ENCODE measurements at places on chromosomes 7 and 10.

DNA sequence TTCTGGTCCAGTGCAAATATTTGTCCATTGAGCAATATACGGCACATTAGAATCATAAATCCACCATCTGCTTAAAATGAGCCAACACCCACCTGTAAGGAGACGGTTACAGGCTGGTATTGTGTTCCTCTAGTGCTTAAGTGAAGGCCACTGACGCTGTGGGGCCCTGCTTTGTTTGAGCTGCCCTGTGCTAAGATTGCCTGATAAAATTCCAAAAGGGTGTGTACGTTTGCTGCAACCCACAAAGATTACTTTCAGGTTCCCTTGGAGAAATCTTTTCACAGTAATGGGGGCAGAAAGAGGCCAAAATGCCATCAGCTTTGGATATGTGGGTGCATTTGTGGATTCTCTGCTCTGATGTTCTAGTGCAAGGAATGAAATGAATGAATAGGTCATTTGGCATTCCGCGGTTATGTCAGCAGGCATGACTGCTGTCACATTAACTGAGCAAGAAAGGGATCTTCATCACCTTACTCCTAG, 34.4 kb downstream of the AGR3 start:
- DNase-seq = no peak

DNA sequence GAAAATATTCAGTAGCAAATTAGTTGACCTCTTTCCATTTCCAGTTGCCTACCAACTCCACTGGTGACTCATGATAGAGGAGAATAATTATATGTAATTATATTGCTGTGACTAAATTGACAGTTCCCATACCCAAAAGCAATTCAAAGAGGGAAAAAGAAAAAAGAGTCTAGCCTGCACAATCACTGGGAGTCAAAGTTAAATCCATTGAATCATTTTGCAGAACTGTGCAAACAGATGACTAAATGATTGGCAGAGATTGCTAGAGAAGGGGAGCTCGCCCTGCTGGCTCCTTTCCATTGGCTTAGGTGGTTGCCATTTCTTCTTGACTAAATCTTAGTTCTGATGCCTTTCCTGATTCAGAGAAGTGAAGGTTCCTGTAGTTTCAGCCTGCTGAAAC, 1228.6 kb upstream of the SORCS1 start:
- DNase-seq = no peak

GRCh38 chr7:380139-380485, 90.1 kb downstream of the FOXL3 start:
- DNase-seq = no peak

DNA sequence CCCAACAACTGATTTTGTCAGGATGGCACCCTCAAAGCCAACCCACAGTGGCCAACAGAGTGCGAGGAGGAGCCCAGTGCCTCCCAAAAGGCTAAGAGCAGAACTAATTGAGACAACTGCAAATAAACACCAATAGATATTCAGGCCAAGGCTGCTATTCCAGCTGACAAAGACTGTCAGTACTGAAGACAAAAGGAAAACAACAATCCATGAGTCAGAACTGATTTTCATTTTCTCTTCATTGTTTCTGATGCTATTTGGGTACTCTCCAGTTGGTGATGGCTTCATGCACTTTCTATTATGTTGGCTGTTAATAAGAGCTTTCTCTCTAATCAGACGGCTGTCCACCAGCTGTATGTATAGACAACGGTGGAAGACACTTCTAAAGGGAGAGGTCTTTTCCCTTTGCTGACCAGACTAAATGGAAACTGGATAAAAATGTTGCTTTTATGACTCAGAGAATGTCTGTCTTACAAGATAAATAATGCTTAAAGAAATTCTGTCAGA, 515.9 kb downstream of the PARD3 start:
- DNase-seq = no peak

- DNase-seq = no peak
Observed at GRCh38 chr7:99794585-99795502, 10.9 kb upstream of the CYP3A4 start.
